Activated CD4-positive, alpha-beta T cell treated with anti-CD3 and anti-CD28 coated beads, Interleukin-2, amount 50 U/mL, for 24 hours (primary cell): ENCODE measurements at places on chromosomes 1 and 21.
A peak's percentile ranks its signal among the peaks of the same experiment; 100 is the strongest.

DNA sequence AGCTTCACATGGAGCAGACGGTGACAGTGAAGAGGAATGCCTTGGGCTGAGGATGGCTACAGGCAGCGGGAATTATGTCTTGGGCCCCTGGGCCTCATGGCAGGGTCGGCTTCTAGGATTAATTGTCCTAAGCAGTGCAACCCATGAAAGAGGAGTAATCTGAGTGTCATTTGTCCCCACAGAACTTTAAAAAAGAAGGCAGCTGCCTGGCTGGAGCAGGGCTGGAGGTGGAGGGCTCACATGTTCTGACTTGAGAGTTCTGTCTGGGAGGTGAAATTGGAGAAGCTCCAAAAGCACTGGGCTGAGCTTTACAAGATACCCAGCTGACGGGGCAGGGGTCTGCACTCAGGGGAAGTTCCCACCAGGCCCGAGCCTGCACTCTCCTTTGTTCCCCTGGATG lies 22.6 kb downstream of the CACNA1S start:
- no peak for DNase-seq

DNA sequence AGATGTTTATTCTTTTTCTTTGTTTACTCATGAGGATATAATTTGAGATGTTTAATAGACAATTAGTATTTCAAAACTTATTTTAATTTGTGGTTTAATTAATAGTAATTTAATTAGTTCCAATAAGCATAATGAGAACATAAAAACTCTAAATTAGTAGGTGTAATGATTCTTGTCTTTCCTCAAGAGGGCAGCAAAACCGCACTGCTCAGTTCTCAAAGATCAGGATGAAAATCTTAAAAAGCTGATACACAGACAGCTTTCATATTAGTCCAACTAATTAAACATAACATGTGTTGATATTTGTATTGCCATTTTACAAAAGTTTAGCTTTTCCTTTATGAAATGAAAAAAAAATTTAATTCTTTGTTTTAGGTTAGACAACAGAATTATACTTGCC lies 106.7 kb upstream of the C21orf91 start:
- DNase-seq, result no peak

- no peak for DNase-seq
Observed at GRCh38 chr1:25067518-25068251, 137.6 kb upstream of the RUNX3 start.

GRCh38 chr1:46556822-46557221 lies 5.4 kb upstream of the KNCN start:
- DNase-seq, result no peak

- peak; percentile 17 for DNase-seq
Observed at GRCh38 chr1:175191659-175192058, 917 bp downstream of the KIAA0040 start.

DNA sequence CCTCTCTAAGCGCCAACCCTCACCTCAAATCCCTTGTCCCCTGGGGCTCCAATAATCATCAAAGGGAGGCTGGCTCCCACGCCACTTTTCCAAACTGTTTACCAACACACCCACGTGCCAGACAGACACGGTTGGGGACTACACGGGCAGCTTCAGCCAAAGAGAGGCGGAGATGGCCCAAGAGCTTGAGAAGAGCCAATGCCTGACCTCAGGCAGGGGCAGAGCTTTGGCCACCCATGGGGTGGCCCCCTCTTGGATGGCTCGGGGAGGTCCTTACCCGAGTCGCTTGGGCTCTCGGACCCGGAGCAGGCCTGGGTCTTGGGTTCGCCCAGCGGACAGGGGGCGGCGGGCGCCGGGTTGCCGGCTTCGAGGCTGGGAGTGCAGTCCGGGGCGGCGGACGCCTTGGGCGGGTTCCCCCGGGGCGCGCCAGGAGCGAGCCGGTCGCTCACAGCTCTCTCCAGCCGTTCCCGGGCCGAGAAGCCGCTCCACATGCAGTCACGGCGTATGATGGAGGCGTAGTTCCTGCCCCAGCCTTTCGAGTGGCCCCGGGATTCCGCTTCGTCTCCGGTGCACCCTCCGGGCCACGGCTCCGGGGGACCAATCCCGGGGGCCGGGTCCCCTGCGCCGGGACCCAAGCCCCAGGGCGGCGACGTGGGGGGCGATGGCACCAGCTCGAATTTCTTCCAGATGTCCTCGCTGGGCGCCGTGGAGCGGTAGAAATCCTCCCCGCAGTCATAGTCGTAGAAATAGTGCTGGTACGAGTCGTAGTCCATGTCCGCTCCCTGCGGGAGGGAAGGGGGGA lies 854 bp downstream of the MYCL start:
- DNase-seq, result no peak

DNA sequence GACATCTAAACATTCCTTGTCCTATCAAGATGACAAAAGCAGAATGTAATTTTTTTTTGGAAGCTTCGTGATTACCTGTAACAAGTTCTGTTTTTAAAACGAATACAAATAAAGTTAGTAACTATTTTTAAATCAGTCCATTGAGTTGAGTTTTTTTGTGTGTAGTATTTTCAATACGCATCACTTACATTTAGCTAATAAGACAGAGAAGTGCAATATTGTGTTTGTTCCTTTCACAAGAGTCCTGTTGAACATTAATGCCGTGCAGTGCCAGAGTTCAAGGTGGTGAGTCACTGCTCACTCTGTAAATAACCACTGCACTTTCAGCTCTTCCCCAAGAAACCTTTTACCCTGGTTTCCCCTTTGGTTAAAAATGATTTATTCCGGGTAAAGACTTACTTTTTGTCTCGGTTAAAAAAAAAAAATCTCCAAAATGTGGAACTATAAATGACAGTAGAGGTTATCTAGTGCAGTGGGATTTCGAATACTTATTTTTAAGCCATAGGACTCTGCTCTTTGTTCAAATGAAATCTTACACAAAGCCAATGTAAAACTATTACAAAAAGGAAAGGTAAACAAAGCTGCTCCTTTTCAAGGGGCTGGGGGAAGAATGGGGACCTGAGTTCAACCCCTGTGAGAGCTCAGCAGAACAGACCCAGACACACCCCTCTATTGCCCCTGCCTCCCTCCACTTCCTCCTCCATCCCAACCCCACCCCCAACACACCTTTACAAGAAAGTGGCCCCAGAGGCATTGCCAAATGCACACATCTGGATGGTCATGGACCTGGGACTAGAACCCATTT lies 14.8 kb upstream of the NCMAP start:
- DNase-seq, result no peak

DNA sequence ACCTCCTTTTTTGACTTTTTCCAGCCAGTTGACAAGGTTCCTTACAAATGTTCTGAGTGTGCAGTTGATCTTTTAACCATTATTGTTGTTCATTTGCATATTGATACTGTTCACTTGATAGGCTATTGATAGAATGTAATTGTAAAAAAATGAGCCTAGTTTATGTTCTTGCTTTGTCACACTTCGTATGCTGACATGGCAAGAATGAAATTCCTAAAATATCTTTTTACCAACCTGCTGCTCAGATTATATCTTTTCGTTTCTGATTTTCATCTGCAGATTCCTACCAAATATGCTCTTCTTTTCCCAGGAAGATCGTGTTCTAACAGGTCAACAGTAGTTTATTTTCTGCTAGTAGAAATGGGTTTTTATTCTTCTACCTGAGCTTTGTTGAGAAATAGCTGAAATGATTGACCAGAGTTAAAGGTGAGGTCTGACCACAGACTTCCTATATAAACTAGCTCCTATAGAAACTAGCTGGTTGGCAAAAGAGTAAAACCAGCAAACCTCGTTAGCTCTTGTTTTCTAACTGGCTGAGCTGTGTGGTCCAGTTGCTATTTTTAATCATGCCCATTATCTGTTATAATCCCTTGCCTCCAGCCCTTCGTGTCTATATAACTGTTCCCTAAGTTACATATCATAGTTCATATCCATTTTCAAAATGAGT lies 174.8 kb downstream of the HS2ST1 start:
- no peak for DNase-seq

GRCh38 chr1:200892546-200892945 lies 2.2 kb upstream of the INAVA start:
- DNase-seq, result no peak

DNA sequence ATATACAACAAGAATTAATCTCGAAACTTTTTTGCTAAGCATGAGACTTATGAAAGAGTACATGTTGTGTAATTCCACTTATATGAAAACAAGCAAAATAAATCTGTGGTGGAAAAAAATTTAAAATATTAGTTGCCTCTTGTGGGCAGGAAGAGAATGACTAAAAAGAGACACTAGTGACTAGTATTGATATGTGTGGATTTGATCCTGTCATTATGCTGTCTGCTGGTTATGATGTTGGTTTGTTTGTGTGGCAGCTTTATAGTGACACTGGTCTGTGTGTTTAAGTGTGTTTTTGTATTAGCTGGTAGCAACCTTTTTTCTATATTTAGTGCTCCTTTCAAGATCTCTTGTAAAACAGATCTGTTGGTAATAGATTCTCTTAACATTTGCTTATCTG lies 267.8 kb upstream of the NRIP1 start:
- no peak for DNase-seq
